ENCODE measurements at places on chromosomes 7 and 10. TPM values are rescaled to one million over a fixed set of nuclear protein-coding genes. Genes with fewer than 3 reads are reported as not detected.

GRCh38 chr10:129648856-129649255 lies 181.8 kb downstream of the MGMT start:
- DNase-seq: no peak

DNA sequence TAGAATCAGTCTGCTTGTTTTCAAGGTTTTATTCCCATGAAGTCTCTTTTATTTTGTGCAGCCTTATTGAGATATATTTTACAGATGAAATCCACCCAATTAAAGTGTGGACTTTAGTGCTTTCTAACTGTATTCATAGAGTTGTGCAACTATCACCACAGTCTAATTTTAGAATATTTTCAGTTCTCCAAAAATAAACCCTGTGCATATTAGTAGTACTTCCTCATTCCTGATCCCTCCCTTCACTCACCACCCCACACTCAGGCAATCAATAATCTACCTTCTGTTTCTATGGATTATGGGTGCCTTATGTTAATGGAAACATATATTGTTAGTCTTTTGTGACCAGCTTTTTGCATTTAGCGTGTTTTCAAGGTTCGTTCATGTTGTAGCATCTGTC lies 185.7 kb upstream of the TMEM72 start:
- no peak for DNase-seq

GRCh38 chr10:114680543-114681117 lies 22.6 kb upstream of the ABLIM1 start:
- no peak for DNase-seq

DNA sequence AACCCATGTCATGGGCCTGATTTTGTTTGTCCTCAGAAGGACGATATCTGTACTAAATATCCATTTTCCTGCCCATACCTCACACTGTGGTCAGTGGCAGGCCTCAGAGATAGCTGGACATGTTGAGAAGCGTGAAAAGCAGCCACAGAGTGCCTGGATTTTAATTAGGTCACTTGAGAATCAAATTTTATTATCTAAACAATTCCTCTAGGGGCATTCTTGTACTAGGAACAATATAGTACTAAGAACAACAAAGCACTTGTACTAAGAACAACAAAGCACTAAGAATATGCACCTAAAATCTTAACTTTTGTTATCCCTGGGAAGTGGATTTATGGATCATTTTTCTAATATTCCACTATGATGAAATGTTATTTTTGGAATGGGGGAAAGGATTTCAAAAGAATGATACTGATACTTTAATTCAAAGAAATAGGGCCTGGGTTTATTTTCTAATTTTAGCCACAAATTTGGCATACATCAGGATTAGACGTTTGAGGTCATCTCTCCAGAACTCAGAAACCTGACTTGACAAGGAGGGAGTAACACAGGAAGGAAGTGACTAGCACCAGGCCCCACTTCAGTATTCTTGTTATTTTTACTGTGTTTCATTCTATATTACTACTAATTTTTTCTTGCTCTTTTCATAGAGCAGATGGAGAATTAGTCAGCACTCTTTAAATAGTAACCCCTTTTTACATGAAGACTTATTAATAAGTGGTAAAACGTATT lies 112.2 kb downstream of the EXOC4 start:
- DNase-seq: peak; percentile 59

DNA sequence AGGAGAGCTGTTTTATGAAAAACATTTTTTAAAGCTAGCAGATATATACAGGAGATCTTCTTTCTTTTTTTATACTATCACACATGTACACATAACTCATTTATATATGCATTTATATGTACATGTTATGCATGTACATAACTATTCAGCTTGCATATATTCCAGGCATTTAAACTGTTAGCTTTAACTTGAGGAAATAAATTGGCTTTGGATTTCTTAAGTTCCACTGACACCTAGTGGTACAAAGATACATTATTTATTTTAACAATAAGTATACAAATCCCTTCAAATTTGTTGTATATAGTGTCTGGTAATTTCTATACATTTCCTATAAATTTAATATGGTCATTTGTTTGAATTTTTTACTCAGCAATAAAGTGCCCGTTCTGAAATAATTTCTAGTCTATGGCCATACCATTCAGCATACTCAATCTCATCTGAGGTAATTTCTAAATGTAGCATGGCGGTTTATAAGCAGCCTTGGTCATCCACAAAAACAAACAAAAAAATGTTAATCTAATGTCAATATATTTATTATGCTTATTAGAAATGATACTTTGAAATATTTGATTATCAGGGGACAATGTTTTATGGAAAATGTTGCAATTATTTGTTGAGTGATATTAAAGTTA lies 11.6 kb downstream of the ZDHHC6 start:
- DNase-seq: peak; percentile 21

- DNase-seq: no peak
Measured at GRCh38 chr7:100539436-100540006, 518 bp downstream of the AGFG2 start.

DNA sequence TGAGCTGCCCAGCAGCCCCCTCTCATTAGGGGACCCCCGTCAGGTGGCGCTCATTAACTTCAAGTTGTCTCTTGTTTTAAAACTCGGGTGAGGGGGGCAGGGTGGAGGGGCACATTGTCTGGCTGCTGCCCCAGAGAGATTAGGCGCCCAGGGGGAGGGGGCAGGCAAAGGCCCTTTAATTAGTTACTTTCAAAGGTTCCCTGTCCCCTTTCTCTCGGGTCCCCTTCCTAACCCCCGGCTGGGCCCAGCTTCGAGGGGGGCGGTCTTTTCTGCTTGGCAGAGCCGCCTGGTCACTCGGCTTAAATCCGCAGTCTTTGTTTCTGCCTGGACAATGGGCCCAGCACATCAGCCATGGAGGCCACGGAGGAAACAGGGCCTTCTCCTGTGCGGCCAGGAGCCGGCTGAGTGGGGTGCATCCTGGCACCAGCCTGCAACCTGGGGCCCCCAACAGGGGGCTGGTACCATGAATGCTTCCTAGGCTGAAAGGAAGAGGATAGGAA lies 38.9 kb upstream of the SLF2 start:
- no peak for DNase-seq

GRCh38 chr7:132083126-132083525 lies 493.1 kb downstream of the PLXNA4 start:
- no peak for DNase-seq

- DNase-seq: peak; percentile 74
Measured at GRCh38 chr7:134031835-134032617, 95.1 kb upstream of the LRGUK start.

GRCh38 chr7:151425670-151426440 lies 14.1 kb downstream of the CRYGN start:
- peak; percentile 71 for DNase-seq

DNA sequence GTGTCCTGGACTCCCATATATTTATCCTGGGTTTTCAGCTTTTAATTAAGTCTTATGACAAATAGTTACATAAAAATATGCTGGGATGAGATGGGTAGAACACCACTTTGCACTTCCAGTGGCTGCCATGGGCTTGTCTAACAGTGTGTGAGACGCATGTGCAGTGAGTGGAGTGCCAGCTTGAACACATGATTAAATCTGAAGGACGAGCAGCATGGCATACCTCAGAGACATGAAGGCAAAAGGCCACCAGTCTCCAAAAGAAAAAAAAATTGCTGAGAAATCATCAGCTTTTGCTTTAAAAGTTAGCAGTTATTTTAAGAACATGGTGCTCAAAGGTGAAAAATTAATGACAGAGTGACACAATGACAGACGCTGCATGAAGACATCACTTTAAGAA lies 139.0 kb upstream of the ADCY1 start:
- DNase-seq: no peak

- DNase-seq: peak; percentile 62
Measured at GRCh38 chr7:73828107-73828803, 2.5 kb upstream of the CLDN4 start.

- no peak for DNase-seq
Measured at GRCh38 chr10:85537561-85537960, 829.0 kb downstream of the GRID1 start.

- DNase-seq: no peak
Measured at GRCh38 chr10:126250045-126250444, 138.2 kb downstream of the ADAM12 start.

- DNase-seq: no peak
Measured at GRCh38 chr7:145692237-145692950, 424.2 kb upstream of the CNTNAP2 start.

- no peak for DNase-seq
Measured at GRCh38 chr7:124399941-124400340, 365.7 kb downstream of the GPR37 start.

DNA sequence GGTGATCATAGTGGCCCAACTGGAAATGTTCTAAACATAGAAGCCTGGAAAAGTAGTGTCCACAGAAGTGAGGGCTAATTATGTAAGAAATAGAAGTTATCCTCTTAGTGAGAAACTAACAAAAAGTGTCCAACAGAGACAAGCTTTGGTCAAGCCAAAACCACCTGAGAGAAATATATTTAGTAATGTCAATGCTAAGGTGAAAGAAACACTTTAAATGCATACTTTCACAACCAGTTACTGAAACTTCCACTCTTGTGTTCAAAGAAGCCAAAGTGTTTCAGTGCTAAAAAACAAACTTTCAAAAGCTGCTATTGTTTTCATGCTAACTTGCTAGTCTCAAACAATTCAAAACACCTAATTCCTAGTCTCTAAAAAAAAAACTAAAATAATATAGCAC lies 18.1 kb downstream of the RAB11FIP2 start:
- no peak for DNase-seq

GRCh38 chr10:80581469-80581835 lies 43.8 kb downstream of the SH2D4B start:
- DNase-seq: no peak

- no peak for DNase-seq
Measured at GRCh38 chr10:49596493-49596809, 13.7 kb upstream of the SLC18A3 start.

DNA sequence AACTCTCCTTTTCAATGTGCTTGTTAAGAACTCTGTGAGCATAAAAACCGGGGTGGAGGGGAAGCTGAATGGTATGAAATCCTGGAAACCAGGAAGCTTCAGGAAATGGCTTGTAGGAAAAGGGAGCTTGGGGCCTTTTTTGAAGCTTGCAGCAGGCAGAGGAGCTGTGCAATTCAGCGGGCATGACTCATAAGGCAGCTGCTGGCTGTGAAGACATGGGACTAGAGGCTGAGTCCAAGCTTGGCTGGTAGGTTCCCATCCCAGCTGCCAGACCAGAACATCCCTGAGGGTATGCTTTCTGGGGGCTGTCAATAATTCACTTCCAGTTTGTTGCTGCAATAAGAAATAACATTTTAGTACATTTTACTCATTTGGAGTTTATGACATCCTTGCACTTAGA lies 36.8 kb upstream of the CDC14C start:
- DNase-seq: peak; percentile 25

The VKORC1L1 gene
- 18.2 TPM for total RNA-seq

The STOX1 gene
- 0.58 TPM for total RNA-seq

The LRRC61 gene
- not detected for total RNA-seq

The ACBD7 gene
- 2.0 TPM for total RNA-seq

The SEMA4G gene
- total RNA-seq: 0.64 TPM

The PRKCQ gene
- not detected for total RNA-seq

The HMX2 gene
- not detected for total RNA-seq

All from LHCN-M2 (cell line).